Stimulated activated CD8-positive, alpha-beta memory T cell treated with anti-CD3 and anti-CD28 coated beads, Interleukin-4, amount 100 ng/mL, for 48 hours (primary cell): ENCODE measurements at places on chromosomes 6 and 20.

DNA sequence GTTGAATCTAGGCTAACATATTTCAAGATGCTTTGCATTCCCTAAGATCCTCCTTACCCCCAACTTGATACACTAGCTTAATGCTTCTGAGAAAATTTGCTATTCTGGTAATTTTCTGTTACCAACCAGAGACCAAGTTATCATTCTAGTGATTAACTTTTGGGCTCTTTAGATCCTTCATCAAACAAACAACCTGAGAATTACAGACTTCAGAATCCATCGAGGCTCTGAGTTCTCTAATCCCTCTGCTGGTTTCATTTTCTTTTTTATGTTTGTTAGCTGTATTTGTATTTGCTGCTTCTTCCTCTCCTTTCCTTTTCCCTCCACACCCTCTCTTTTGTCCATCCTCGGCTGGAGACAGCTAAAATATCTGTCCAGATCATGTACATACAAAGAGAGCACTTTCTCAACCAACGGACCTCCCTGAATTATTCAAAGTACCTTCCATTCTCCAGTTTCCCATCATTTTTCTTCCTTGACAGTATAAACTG, 98.7 kb upstream of the RIPOR2 start:
- DNase-seq: no peak

GRCh38 chr20:47802975-47803374, 17.7 kb upstream of the SULF2 start:
- DNase-seq: no peak

GRCh38 chr20:20816969-20817755, 104.7 kb upstream of the RALGAPA2 start:
- no peak for DNase-seq

DNA sequence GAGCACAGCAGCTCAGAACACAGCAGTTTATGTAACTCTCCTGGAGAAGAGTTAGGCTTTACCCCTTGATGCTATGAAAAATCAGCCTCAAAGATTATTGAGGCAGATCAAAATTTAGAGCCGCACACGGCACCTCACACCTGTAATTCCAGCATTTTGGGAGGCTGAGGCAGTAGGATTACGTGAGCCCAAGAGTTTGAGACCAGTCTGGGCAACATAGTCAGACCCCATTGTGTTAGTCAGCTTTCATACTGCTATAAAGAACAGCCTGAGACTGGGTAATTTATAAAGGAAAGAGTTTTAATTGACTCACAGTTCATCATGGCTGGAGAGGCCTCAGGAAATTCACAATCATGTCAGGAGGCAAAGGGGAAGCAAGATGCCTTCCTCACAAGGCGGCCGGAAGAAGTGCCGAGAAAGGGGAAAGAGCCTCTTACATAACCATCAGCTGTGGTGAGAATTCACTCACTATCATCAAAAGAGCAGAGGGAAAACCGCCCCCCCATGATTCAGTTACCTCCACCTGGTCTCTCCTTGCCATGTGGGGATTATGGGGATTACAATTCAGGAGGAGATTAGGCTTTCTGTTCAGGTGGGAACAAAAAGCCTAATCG, 87.7 kb downstream of the SGK1 start:
- DNase-seq: no peak

DNA sequence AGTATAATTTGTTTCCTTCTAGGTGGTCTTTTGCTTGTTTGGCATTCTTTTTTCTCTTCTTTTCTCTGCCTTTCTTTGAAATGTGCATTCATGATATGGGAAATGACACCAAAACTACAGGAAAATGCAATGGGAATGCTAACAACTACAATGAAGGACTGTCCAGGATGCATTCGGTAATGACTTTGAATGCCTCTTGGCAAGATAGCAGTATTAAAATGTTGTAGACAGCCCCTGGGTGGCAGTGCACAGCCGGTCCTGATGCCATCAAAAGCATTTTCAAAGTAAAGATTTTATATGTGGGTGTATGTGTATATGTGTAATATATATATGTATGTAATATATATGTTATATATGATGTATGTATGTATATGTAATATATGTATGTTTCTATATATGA, 218.8 kb upstream of the MMS22L start:
- no peak for DNase-seq

DNA sequence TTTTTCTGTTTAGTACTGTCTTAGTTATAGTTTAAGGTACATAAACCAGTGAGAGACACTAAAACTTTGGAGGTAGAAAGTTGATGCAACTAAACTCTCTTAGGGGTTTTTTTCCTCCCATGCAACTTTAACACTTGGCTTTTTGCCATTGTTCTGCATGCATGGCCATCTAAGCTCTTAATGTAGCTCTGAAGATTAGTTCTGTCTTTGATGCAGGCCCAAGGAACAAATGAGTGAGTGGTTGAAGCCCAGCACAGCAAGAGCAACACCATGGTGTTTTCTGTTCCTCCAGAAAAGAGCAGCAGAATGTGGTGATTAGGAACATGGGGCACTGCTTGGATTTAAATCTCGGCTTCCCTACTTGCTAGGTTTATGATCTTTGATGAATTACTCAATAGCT, 89.3 kb downstream of the L3MBTL3 start:
- no peak for DNase-seq
